ENCODE measurements at places on chromosomes 13 and 19. TPM values are rescaled to one million over a fixed set of nuclear protein-coding genes. Genes with fewer than 3 reads are reported as not detected.

DNA sequence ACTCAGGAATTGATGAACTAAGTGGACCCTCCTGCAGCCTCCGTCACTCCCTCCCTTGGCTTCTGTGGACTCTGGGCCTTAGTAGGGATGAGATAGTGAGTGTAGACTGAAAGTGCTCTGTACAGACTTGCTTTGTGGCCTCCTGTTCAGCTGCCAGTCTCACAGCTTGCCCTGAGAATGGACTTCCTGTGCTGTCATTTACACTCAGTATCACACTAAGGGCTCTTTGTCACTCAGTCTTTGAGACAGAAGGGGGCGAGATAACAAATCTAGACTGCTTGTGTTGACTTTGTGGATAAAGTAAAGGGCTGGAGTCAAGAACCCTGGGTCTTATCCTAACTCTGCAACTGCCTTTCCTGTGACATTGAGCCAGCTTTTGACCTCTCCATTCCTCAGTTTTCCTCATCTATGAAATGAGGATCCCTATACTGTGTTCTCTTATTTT lies 21.0 kb upstream of the SPRY2 start:
- H3K27me3 ChIP-seq: no peaks in the 10 kb centered on the region
- no peak overlapping the region for H3K4me3 ChIP-seq
- no peaks in the 10 kb centered on the region for H3K4me1 ChIP-seq
- no peak overlapping the region for H3K27ac ChIP-seq
- no peaks in the 10 kb centered on the region for H3K36me3 ChIP-seq
- no peak for DNase-seq

- H3K4me1 ChIP-seq: peaks cover 1% of the 10 kb centered on the region
- H3K27me3 ChIP-seq: peaks cover 23% of the 10 kb centered on the region
- H3K27ac ChIP-seq: no peak overlapping the region
- H3K36me3 ChIP-seq: no peaks in the 10 kb centered on the region
- no peak for DNase-seq
Measured at GRCh38 chr19:54345938-54346386, 7.0 kb upstream of the LILRA4 start.

- H3K36me3 ChIP-seq: no peaks in the 10 kb centered on the region
- H3K27me3 ChIP-seq: peaks cover 4% of the 10 kb centered on the region
- peaks cover 4% of the 10 kb centered on the region for H3K4me1 ChIP-seq
- no peak for DNase-seq
- no peak overlapping the region for H3K27ac ChIP-seq
- no peak overlapping the region for H3K4me3 ChIP-seq
Measured at GRCh38 chr13:35722458-35723052, 246.1 kb upstream of the MAB21L1 start.

The ZNF256 gene
- total RNA-seq: 8.8 TPM

The CEACAM7 gene
- not detected for total RNA-seq

The KLHL1 gene
- not detected for total RNA-seq

The CEACAM20 gene
- not detected for total RNA-seq

GRCh38 chr19:6222884-6223283 lies 56.9 kb downstream of the MLLT1 start:
- H3K27ac ChIP-seq: no peak overlapping the region
- H3K4me1 ChIP-seq: no peaks in the 10 kb centered on the region

GRCh38 chr19:37977992-37978391 lies 71.0 kb downstream of the SIPA1L3 start:
- H3K4me3 ChIP-seq: no peak overlapping the region
- H3K27me3 ChIP-seq: no peaks in the 10 kb centered on the region
- no peaks in the 10 kb centered on the region for H3K4me1 ChIP-seq
- no peak for DNase-seq
- H3K36me3 ChIP-seq: peaks cover 2% of the 10 kb centered on the region
- no peak overlapping the region for H3K27ac ChIP-seq

GRCh38 chr19:43540381-43540780 lies 7.4 kb downstream of the ZNF575 start:
- no peak for DNase-seq
- H3K36me3 ChIP-seq: peaks cover 74% of the 10 kb centered on the region
- H3K27me3 ChIP-seq: no peaks in the 10 kb centered on the region
- H3K27ac ChIP-seq: no peak overlapping the region

The ATP5F1D gene
- total RNA-seq: 209 TPM

DNA sequence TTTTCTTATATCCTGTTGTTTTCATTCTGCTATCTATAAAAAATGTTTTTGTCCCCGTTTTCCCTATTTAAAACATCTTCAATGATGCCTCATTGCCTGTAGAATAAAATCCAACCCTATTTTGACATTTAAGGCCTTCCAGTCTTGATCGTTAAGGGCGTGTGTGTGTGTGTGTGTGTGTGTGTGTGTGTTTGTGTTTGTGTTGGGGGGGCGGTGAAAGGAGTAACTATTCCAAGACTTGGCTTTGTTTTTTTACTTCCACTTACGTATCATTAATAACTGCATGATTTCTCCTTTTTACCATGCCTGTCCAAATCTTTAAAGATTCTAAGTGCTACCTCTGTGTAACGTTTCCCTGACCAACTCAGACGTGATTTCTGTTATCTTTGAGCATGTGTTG lies 784 bp downstream of the PIBF1 start:
- peaks cover 45% of the 10 kb centered on the region for H3K4me1 ChIP-seq
- H3K27me3 ChIP-seq: no peaks in the 10 kb centered on the region
- peaks cover 48% of the 10 kb centered on the region for H3K36me3 ChIP-seq
- peak overlapping the region; percentile 99 for H3K4me3 ChIP-seq

DNA sequence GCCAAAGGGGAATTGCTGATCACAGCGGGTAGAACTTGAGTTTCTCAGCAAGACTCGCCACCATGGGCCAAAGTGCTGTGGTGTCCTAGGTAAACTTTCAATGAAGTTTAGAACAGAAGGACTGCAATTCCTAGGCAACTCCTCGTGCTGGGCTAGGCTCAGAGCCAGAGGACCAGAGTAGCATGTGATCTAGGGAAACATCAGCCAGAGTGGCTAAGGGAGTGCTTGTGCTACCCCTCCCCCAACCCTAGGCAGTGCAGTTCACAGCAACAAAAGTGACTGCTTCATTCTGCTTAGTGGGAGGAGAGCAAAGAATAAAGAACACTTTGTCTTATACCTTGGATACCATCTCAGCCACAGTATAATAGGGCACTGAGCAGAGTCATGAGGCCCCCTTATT lies 1658.6 kb upstream of the MIR17HG start:
- H3K4me1 ChIP-seq: no peaks in the 10 kb centered on the region
- H3K27me3 ChIP-seq: no peaks in the 10 kb centered on the region
- no peak overlapping the region for H3K4me3 ChIP-seq
- H3K27ac ChIP-seq: no peak overlapping the region

GRCh38 chr13:52319876-52320275 lies 86.1 kb downstream of the THSD1 start:
- DNase-seq: no peak
- H3K27ac ChIP-seq: no peak overlapping the region
- H3K36me3 ChIP-seq: no peaks in the 10 kb centered on the region
- H3K4me1 ChIP-seq: peaks cover 6% of the 10 kb centered on the region
- H3K4me3 ChIP-seq: no peak overlapping the region

DNA sequence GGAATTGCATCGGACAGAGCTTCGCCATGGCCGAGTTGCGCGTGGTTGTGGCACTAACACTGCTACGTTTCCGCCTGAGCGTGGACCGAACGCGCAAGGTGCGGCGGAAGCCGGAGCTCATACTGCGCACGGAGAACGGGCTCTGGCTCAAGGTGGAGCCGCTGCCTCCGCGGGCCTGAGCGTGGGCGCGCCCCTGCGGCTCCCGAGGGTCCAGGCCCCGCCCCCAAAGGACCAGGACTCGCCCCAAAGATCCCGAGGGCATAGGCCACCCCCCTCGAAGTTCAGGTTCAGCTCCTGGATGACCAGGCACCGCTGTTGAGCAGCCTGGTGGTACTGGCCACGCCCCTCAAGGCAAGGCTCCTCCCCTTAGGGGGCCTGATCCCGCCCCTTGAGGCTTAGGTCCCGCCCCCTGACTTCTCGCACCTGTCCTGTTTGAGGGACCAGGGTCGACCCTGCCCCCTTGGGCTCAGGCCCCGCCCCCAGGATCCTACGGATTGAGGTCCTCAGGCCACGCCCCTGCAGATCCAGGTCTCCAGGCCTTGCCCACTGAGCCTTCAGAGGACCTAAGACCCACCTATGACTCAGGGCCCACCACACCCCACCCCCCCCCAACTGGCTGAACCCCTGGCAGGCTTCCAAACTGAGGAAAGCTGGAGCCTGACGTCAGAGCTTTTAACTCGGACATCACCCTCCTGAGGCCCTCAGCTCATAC lies 43.1 kb downstream of the CYP4F22 start:
- peaks cover 35% of the 10 kb centered on the region for H3K4me1 ChIP-seq
- peaks cover 2% of the 10 kb centered on the region for H3K27me3 ChIP-seq
- H3K4me3 ChIP-seq: peak overlapping the region; percentile 67
- DNase-seq: peak; percentile 74
- H3K36me3 ChIP-seq: no peaks in the 10 kb centered on the region

DNA sequence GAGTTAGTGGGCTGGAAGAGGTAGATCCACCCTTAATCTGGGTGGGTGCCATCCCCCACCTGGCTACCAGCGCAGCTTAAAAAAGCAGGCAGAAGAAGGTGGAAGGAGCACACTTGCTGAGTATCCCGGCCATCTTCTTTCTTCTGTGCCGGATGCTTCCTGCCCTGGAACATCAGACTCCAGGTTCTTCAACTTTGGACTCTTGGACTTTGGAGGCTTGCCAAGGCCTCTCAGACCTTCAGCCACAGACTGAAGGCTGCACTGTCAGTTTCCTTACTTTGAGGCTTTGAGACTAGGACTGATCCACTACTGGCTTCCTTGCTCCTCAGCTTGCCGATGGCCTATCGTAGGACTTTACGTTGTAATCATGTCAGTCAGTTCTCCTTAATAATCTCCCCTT lies 127.6 kb upstream of the GPC6 start:
- no peak overlapping the region for H3K4me3 ChIP-seq
- H3K36me3 ChIP-seq: no peaks in the 10 kb centered on the region
- no peak overlapping the region for H3K27ac ChIP-seq
- H3K27me3 ChIP-seq: no peaks in the 10 kb centered on the region
- DNase-seq: no peak

The PSG7 gene
- not detected for total RNA-seq

The ZNF563 gene
- total RNA-seq: 3.1 TPM

DNA sequence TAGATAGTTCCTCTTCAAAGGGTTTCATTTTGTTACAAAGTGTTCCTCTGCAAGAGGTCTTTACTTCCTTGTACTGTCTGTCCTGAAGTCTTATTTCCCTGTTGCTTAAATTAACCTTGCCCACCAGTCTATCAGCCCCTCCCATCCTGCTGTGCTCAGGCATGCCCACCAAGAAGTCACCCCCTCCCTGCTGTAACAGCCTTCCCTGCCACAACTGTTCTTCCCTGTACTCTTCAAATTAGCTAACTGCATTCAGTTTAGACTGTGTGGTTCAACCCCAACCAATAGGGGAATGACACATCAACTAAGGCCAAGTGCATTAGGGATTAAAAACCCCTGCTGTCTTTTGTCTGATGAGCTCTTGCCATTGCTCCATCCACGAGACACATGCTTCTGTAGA lies 34.4 kb upstream of the ZNF562 start:
- H3K27me3 ChIP-seq: no peaks in the 10 kb centered on the region
- H3K4me1 ChIP-seq: no peaks in the 10 kb centered on the region
- no peak overlapping the region for H3K4me3 ChIP-seq

DNA sequence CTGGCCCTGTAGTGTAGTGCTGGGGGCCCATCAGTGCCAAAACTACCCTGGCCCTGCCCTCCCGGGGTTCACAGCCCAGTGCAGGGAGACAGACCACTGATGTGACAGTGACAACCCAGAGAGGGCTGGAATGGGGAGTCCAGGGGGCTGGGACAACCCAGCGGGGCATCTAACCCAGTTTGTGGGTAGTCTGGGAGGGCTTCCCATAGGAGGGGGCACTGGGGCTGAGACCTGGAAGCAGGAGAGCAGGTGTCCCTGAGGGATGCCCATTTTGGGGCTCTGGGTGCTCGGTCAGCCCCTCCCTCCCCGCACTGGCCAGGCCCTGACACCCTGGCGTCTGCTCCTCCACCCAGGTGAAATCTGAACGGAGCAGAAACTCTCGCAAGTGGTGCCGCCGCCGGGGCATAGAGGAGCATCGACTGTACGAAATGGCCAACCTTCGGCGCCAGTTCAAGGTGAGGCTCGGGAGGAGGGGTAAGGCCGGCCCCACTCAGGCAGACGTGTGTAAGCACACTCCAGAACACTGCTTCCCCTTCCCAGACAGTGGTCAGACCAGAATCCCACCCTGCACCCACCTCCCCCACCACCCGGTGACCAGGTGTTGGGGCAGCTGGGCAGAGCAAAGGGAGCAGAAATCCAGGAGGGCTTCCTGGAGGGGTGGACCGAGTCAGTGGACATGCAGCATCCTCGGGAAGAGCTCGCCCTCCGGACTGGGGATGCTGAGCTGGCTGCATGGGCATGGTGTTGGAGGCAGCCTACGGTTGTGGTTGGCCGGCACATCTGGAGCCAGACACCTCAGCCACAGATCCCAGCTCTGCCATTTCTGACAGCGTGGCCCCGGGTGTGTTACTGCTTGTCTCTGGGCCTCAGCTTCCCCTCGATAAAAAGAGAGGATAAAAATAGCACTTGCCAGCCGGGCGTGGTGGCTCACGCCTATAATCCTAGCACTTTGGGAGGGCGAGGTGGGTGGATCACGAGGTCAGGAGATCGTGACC lies 24.4 kb downstream of the DHX34 start:
- no peaks in the 10 kb centered on the region for H3K27me3 ChIP-seq
- H3K4me3 ChIP-seq: no peak overlapping the region
- no peak for DNase-seq
- H3K27ac ChIP-seq: no peak overlapping the region

The LGI4 gene
- total RNA-seq: 0.13 TPM

GRCh38 chr19:8459520-8460270 lies 14.9 kb downstream of the HNRNPM start:
- H3K4me3 ChIP-seq: no peak overlapping the region
- H3K27me3 ChIP-seq: no peaks in the 10 kb centered on the region
- DNase-seq: no peak
- H3K27ac ChIP-seq: no peak overlapping the region
- H3K36me3 ChIP-seq: peaks cover 71% of the 10 kb centered on the region

The PDX1 gene
- not detected for total RNA-seq

DNA sequence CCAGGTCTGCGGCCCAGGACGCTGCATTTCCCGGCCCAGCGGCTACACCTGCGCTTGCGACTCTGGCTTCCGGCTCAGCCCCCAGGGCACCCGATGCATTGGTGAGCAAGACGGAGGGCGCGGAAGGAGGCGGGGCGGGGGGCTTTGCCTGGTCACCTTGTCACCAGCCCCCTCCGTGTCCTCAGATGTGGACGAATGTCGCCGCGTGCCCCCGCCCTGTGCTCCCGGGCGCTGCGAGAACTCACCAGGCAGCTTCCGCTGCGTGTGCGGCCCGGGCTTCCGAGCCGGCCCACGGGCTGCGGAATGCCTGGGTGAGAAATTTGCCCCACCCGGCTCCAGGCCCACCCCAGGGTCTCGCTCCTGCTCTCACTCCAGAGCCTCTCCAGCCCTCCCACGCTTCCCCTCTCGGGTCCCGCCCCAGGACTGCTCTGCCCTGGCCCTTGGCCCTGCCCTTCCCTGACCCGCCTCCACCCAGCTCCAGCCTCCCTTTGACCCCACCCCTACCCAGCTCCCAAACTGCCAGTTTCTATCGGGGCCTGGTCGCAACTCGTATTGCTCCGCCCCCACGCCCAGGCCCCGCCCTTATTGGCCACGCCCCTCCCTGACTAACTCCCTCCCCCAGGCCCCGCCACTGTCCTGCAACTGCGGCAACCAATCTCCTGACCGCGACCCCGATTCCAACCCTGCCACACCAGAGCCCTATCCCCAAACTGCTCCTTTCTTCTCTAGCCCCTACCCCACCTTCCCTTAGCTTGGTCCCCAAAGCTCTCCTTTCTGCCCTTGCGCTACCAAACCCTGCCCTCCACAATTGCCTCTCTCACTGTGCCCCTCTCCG lies 8.6 kb downstream of the LTBP4 start:
- no peaks in the 10 kb centered on the region for H3K36me3 ChIP-seq
- H3K27me3 ChIP-seq: no peaks in the 10 kb centered on the region
- DNase-seq: peak; percentile 91
- peaks cover 78% of the 10 kb centered on the region for H3K4me1 ChIP-seq
- peak overlapping the region; percentile 91 for H3K27ac ChIP-seq
